ENCODE measurements at places on chromosomes 3 and 15.

GRCh38 chr3:34277110-34277509 lies 478.7 kb downstream of the PDCD6IP start:
- DNase-seq = no peak

GRCh38 chr15:90633360-90633759 lies 83.8 kb upstream of the BLM start:
- no peak for DNase-seq

- DNase-seq = no peak
These were observed 199.1 kb downstream of the EPHA3 start for GRCh38 chr3:89306540-89306939.

DNA sequence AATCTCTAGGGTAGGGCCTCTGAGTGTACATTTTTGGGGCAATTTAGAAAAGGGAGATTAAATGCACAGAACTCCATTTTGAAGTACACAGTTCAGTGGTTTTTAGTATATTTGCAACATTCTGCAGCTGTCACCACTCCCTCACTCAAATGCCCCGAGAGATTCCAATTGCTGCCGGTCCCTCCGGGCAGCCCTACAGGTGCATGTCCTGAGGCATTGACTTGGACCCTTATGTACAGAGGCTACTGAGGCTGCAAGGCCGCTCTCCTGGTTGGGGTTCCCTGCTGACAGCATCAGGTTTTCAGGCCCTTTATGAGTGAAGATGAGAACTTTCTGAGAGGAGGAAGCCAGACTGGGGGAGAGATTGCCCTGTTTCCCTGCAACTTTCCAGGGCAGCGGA lies 39.6 kb downstream of the SMAD6 start:
- DNase-seq = no peak

DNA sequence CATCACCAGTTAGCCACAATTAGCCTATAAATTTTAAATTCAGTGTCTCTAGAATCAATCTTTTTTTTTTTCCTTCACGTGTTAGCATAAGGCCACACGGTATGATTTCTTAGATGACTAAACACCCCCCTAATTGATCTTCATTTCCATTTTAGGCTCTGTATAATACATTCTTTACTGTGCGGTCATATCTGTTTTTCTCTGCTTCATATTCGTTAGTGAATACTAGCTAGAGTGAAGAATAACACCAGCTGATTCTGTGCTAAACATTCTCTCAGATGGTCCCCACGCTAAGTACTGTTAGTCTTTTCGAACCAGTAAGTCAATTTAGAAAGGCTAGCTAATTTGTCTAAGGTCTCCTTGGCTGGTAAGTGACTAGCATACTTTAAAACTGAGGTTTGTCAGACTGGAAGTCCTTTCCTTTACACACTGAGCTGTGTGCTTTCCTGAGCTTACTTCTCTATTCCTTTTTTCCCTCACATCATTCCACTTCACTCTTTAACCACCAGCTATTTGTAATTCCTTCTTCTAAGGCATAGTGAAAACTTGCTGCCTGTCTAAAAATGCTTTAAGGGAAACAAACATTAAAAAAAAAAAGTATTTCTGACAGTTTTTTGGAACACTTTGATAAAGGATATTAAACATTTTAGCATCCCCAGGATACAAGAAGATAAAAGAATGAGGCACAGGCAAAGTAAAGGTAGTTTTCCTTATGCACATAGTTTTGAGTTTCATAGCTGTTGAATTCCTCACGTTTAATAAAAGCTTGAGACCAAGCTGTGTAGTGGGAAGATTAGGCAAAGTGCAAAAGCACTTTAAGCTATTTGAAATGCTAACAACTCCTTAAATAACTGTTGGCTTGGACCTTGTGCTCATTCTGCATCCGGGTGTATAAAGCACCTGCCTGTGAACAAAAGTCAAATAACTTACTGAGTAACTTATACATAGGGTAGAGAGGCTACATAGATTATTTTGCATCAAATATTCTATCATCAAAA lies 17.1 kb downstream of the ZFAND6 start:
- DNase-seq = no peak

DNA sequence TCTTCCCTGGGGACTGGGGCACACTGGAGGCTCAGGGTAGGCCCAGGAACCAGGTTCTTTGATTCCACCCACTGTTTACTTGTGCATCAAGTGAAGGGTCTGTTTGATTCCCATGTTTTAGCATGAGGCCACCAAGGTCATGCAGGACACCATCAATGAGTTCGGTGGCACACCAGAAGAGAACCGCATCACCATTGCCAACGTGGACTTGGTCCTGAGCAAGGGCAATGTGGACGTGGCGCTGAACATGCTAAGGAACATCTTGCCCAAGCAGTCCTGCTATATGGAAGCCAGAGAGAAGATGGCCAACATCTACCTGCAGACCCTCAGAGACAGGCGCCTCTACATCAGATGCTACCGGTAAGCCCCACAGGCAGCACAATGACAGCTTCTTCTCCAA lies 21.5 kb downstream of the TTC21A start:
- DNase-seq = no peak

- no peak for DNase-seq
These were observed 846 bp upstream of the POLG start for GRCh38 chr15:89335298-89336041.

- DNase-seq = no peak
These were observed 7.3 kb upstream of the ITIH3 start for GRCh38 chr3:52787246-52787645.

- no peak for DNase-seq
These were observed 40.1 kb upstream of the MTMR10 start for GRCh38 chr15:31031471-31032067.

DNA sequence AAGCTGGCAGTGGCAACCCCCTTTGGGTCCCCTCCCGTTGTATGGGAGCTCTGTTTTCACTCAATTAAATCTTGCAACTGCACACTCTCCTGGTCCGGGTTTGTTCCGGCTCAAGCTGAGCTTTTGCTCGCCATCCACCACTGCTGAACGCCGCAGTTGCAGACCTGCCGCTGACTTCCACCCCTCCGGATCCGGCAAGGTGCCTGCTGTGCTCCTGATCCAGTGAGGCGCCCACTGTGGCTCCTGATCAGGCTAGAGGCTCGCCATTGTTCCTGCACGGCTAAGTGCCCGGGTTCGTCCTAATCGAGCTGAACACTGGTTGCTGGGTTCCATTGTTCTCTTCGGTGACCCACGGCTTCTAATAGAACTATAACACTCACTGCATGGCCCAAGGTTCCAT lies 22.8 kb downstream of the CHST2 start:
- no peak for DNase-seq

- DNase-seq = no peak
These were observed 249.5 kb upstream of the EOMES start for GRCh38 chr3:27971600-27971999.

DNA sequence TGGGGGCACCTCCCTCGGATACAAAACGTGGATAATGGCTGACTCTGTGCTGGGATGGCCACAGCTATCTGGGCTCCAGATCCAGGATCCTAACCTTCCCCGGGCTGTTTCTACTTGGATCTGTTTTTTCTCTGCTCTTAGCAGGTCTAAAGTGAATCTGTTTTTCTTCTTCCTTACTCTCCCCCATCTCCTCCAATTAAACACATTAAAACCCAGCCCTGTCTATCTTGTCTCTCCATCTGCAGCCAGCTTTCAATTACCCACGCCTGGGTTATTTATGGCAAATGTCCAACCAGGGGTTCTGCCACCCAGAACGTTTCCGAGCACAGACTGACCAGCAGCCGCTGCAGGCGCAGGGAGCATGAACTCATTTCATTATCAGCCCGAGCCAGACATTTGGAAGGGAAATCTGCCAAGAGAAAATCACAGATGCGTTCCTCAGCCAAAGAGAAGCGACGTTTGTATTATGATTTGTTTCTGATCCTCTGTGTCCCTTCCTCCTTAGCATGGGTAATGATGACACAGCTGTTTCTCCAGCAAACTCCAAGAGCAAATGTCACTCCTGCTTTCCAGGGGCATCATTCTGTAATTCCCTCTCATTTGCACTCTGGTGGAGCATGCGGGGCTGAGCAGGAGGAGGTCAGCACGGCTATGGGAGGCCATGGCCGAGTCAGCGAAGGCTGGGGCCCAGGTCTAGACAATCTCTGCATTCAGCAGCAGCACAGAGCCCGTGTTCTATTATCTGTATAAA lies 42.0 kb downstream of the UMPS start:
- peak; percentile 92 for DNase-seq

- no peak for DNase-seq
These were observed 57.9 kb upstream of the UBE2E1 start for GRCh38 chr3:23747841-23748240.

- no peak for DNase-seq
These were observed 58.5 kb downstream of the SHQ1 start for GRCh38 chr3:72789786-72790185.

DNA sequence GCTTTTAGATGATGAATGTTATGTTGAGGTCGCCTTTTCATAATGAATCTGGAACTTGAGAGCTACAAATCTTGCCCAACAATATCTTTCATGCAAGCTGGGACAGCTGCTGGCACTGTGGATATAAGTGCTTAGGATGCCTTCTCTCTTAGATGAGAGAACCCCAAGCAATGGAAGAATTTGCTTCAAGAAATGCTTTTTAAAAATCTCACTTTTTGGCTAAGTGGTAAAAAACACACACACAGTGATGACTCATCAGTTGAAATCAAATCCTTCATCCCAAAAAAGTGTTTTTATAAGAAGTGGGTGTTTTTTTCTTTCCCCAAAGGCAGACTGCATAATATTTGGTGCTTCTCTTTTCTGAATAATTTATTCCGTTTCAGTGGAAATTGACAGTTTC lies 38.4 kb upstream of the GALNT15 start:
- no peak for DNase-seq

DNA sequence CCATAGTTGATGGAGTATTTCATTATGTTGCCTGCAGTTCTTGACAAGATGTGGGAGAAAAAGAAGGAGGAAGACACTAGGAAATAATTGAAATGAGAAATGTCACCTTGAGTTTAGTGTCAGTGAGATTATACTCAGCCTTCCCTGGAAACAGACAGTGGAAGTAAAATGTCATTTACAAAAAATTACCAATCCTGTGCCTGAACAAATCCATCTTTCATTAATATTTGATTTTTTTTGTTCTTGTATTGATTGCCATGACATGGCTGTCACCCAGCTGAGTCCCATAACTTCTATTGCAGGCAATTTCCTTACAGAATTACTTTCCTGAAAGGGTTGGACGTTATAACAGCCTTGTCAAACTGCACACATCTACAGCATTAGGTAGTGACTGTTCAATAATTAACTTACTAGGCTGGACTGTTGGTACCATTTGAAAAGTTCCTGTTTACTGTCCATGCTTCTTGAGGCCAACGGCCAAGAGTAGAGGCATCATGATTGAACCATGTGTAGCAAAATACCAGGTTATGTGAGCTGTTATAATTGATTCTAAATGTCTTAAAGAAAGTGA lies 572.2 kb upstream of the LMCD1 start:
- no peak for DNase-seq

- DNase-seq = no peak
These were observed 132.2 kb upstream of the BNIP2 start for GRCh38 chr15:59821286-59821685.

- DNase-seq = no peak
These were observed 2.8 kb upstream of the CSPG5 start for GRCh38 chr3:47581422-47581821.

DNA sequence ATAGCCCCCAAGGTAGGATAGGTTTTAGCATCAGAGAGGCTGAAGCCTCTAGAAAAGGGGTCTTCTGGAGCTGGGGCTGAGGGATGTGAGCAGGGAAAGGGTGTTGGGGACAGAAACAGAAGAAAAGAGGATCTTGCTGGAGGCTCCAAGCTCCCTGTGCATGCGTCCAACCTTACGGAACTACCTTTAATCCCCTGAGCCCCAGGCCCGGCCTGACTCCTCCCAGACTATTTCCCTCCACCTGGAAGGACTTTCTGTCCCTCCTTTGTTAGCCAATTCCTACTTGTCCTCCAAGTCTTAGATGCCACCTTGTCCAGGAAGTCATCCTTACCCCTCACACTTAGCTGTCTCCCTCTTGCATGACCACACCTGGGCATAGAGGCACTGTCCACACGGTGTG lies 50.0 kb upstream of the VPS8 start:
- DNase-seq = no peak

GRCh38 chr3:130905551-130905950 lies 11.7 kb downstream of the ATP2C1 start:
- DNase-seq = no peak
